NCI-H187 (cell line): ENCODE measurements at places on chromosomes 4 and X.

DNA sequence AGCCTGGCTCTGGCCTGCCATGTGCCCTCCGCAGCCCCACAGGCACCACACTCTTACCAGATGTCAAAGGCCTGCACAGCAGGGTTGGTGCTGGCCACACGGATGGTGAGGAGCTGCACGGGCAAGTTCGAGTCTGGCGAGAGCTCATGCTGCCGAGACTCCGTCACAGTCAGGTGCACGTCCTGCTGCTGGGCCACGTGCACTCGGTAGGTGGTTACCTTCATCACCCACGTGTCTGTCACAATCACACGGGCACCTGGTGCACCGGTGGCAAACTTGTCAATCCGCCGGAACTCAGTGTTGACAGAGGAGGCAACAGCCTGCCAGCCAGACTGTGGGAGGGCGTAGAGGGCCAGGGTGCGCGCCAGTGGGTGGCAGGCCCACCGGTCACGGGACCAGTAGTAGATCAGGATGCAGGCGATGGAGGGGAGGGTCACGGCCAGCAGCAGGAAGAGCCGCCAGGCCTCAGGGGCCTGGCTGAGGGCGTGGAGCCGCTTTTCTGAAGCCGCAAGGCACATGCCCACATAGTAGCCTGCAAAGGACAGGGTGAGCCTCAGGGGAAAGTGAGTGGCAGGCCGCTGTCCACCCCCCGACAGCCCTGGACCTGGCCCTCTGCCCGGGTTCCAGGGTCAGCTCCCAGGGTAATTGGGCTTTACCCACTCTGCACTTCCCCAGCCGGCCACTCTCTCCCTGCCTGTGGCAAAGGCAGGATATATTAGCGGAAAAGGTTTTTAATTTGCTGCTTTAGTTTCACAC is 2.9 kb downstream of the TMEM129 start:
- DNase-seq: no peak

- no peak for DNase-seq
Measured at GRCh38 chrX:11666952-11667685, 1.4 kb upstream of the ARHGAP6 start.

DNA sequence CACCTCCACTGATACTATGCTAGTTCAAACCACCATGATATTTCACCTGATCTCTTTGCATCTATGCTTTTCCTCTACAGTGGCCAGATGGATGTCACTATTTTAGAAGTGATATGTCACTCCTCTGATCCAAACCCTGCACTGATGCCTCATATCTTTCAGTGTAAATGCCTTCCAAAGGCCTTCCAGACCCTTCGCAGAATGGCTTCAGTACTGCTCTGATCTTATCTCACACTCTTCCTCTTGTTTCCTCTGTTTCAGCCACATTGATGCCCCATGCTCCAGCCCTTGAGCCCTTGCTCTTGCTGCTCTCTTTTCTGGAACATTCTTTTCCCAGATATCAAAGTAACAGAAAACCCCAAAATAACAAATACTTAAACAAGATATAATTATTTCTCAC is 17.9 kb downstream of the MID1IP1 start:
- DNase-seq: no peak

DNA sequence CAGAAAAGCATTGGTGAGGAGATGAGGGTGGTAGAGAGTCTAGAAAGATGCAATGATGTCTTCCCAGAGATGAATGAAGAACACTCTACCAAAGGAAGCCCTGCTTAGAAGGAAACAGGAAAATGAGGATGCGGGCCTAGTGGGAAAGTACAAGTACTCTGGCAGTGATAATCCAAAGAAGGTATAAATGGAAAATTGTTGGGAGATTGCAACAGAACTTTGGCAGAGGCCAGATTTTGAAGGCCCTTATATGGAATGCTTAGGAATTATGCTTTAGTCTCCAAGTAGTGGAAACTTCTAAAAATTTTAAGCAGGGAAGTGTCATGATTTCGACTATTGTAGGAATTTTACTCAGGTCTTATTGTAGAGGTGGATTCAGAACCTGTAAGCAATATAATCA is 11.0 kb downstream of the ARSJ start:
- DNase-seq: no peak

DNA sequence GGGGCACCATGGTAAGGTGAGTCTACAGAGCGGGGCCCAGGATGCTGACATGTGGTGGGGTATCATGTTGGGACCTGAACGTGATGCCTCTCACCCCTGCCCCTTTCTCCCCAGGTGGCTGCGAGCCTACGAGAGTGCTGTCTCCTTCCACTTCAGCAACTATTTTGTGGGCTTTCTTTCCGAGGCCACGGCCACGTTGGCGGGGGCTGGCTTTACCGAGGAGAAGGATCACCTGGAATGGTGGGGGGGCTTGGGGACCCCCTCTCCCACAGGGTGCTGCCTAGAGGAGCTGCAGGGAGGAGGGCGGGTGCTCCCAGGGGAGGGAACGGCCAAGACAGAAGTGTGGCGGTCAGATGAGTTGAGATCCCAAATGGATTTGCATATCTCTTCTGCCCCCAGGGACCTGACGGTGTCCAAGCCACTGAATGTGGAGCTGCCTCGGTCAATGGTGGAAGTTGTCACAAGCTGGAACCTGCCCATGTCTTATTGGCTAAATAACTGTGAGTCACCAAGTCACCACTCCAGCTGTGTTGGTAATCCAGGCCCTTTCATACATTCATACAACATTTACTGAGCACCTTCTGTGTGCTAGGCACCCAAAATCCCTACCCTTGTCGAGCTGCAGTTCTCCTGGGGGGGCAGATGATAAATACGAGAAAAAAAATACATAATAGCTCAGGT is 5.5 kb downstream of the PORCN start:
- no peak for DNase-seq

DNA sequence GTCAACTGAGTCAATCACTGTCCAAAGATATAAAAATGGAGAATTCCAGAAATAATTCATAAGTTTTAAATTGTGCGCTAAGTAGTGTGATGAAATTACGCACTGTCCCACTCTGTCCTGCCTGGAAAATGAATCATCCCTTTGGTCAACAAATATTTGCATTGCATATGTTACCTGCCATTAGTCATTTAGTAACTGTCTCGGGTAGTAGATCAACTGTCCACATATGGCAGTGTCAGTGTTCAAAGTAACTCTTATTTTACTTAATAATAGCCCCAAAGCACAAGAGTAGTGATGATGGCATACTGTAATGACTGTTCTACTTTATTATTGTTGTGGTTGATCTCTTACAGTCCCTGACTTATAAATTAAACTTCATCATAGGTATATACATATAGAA is 3.4 kb downstream of the YTHDC1 start:
- DNase-seq: no peak

- DNase-seq: no peak
Measured at GRCh38 chrX:14926471-14926870, 53.2 kb downstream of the MOSPD2 start.

DNA sequence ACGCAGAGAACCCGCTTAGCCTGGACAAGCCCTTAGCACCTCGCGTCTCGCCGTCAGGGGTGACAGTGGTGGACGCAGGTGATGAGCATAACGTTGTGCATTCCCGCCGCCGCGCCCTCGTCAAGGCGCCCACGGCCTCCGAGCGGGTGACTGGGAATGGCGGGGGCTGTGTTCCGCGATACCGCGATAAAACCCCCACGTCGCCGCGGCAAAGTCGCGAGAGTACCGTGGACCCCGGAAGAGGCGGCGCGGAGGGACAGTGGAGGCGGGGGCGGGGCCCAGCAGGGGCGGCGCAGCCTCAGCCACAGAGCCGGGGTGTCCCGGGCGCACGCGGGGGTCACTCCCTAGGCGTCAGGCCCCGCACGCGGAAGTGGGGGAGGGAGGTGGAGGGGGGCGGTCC is 53.8 kb downstream of the ZFYVE28 start:
- DNase-seq: no peak

DNA sequence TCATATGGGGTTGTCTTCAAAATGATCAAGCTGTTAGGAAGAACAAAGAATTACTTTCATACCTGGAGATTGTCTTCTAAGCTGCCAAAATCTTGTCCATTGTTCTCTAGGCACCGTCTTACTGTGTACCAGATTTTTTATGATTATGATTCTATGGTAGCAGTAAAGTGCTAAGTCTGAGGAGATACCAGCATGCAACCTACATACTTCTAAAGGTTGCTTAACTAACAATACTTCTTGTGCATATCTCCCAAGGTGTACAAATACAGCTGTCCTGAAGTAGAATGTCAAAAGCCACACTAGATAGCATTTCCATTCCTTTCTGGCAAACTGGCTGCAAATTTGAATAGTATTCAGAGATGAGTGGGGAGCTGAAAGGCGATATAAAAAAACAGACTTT is 62.6 kb upstream of the FBXW7 start:
- no peak for DNase-seq

GRCh38 chrX:129719931-129720530 is 18.7 kb upstream of the XPNPEP2 start:
- no peak for DNase-seq

GRCh38 chr4:48461000-48461399 is 22.1 kb upstream of the SLC10A4 start:
- no peak for DNase-seq

- no peak for DNase-seq
Measured at GRCh38 chrX:107968623-107969022, 13.5 kb downstream of the TEX13B start.

- no peak for DNase-seq
Measured at GRCh38 chrX:118126286-118126685, 9.7 kb upstream of the KLHL13 start.

- DNase-seq: no peak
Measured at GRCh38 chr4:175770555-175770954, 41.5 kb downstream of the GPM6A start.

DNA sequence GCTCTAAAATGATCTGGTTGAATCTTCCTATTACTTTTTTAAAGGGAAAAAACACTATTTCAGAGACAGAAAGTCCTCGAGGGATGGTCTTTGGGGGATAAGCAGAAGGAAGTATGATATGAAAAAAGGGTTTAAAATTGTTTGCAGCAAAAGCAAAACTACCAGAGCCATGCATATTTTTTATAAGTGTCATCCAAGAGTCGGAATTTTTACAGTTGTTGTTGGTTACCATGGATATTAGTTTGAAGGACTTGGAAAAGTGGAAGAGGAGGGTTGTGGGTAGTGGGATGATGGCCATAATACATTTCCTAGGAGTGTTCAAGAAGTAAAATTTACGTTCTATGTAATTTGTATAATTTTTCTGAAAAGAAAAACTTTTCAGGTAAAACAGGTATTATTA is 134.4 kb downstream of the PCDH7 start:
- DNase-seq: no peak

GRCh38 chr4:84325625-84326024 is 173.5 kb downstream of the NKX6-1 start:
- DNase-seq: no peak

DNA sequence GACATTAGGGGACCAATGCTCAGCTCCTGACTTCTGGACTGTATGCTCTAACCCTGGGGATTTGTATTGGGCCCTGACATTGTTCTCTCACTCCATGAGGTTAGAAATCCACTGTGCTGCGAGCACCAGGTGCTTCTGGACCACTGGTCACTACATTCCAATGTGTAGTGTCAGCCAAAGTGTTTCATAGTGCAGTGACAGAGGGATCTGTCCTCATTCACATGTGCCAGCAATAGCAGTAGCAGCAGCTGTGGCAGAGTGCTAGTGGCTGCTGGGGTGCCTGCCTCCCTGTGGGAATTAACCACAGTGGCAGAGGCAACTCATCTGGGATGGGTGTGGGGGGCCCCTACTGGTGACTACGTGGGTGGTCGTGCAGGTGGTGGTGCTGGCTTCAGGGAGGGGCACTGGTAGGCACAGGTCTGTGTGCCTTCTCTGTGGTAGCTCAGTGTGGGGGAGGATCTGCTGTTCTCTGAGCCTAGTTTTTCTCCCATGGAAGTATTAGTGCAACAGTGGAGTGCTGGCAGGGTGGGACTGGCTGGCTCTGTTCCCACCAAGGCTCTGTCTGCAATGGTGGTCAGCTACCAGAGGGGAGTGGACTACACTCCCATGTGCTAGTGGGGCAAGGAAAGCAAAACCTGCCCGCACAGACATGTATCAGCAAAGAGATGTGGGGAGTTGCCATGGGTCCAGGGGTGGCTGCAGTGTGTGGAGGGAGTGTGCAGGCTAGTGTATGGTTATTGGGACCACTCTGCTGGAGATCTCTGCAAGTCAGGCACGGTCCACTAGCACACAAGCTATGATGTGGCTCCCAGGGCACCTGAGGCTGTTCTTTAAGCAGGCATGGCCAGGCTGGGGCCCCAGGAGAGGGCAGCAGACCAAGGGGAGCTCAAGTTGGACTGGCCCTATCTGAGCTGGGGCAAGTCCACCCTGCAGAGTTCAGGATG is 78.5 kb downstream of the SCLT1 start:
- no peak for DNase-seq

- DNase-seq: no peak
Measured at GRCh38 chr4:4460759-4461158, 73.9 kb downstream of the NSG1 start.

- no peak for DNase-seq
Measured at GRCh38 chr4:141027421-141027820, 105.8 kb downstream of the RNF150 start.
